SJSA1 (cell line): ENCODE measurements at places on chromosomes 6 and 20. TPM values are rescaled to one million over a fixed set of nuclear protein-coding genes. Genes with fewer than 3 reads are reported as not detected.

DNA sequence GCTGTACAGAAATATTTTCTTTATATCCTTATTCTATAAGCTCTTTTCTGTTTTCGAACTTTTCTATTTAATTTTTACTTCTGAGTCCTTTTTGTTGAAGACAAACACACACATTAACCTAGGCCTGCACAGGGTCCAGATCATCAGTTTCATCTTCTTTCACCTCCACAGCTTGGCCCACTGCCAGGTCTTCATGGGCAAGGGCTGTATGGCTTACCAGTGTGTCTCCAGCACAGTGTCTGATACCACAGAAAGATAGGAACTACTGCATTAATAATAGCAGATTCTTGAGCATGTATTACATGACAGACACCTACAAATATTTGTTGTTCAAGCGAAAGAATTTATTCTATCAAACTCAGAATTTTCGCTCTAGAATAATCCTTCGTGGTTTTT is 24.4 kb downstream of the QKI start:
- no peaks in the 10 kb centered on the region for H3K27me3 ChIP-seq
- no peaks in the 10 kb centered on the region for H3K4me1 ChIP-seq
- H3K4me3 ChIP-seq, result no peak overlapping the region

GRCh38 chr6:154156135-154156896 is 117.3 kb downstream of the OPRM1 start:
- DNase-seq, result peak; percentile 54
- H3K36me3 ChIP-seq, result no peaks in the 10 kb centered on the region
- H3K4me3 ChIP-seq, result no peak overlapping the region
- H3K4me1 ChIP-seq, result no peaks in the 10 kb centered on the region

DNA sequence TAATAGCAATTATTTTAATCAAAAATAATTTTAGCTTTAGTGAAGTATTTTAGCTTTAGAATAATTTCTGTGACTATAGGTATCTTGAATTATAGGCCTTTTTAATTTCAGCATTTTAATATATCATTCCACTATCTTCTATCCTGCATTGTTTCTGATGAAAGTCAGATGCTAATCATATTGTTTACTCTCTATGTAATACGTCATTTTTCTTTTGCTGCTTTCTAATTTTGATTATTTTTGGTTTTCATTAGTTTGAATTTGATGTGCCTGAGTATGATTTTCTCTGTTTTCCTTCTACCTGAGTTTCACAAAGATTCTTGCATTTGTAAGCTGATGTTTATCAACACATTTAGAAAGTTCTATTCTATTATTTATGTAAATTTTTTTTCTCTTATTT is 17.4 kb upstream of the ADGRG6 start:
- H3K4me3 ChIP-seq, result no peak overlapping the region
- H3K4me1 ChIP-seq, result no peaks in the 10 kb centered on the region
- no peaks in the 10 kb centered on the region for H3K36me3 ChIP-seq
- H3K27ac ChIP-seq, result no peak overlapping the region
- no peak for DNase-seq

Gene JPH2
- 19.1 and 21.7 TPM in 2 replicates for total RNA-seq

- no peak overlapping the region for H3K27ac ChIP-seq
- 0 out of 2 replicates have a peak, but pooled peaks cover 3% of the 10 kb centered on the region for H3K36me3 ChIP-seq
- peaks cover 6% of the 10 kb centered on the region for H3K4me1 ChIP-seq
- DNase-seq, result no peak
Observed at GRCh38 chr6:157097255-157097955, 225.9 kb downstream of the TMEM242 start.

Gene ARMH2
- not detected in 2 replicates for total RNA-seq
